ENCODE measurements at places on chromosomes 16 and 17.

GRCh38 chr17:49787884-49788477 lies 500 bp upstream of the KAT7 start:
- DNase-seq: peak; percentile 11

DNA sequence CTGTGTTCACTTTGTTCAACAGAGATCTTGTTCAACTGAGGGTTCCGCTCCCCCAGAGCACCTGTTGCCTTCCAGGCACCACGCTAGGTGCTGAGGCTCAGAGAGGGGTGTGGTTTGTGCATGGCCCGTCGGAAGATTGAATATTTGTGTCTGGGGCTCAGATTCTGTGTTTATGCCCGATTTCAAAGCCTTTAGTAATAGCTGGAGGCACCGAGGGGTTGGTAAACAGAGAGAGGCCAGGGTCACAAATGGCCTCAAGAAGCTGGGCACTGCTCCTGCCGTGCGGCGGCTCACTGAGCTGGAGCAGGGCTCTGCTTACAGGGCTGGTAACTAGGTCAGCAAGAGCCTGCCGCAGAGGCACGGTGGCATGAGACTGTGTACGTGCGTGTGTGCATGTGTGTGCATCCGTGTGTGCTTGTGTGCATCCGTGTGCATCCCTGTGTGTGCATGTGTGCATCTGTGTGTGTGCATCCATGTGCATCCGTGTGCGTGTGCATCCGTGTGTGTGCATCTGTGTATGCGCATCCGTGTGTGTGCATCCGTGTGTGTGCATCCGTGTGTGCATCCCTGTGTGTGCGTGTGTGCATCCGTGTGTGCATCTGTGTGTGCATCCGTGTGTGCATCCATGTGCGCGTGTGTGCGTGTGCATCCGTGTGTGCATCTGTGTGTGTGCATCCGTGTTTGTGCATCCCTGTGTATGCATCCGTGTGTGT lies 5.4 kb downstream of the ITGAE start:
- no peak for DNase-seq

DNA sequence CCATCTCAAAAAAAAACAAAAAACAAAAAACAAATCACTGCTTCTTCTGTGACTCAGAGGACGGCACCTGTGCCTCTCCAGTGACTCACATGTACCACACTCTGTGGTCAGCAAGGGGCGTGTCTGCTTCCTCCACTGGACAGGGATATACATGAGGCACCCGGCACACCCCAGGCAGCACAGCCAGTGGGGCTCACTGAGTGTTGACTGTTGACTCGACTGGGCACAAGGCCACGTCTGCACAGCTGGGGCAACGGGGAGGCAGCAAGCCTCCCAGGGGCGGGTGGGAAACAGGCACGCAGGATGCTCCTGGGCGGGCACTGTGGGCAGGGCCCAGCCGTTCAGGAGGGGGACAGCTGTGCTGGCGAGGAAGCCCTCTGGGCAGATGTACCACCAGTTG lies 64.1 kb downstream of the TIMM22 start:
- DNase-seq: no peak

GRCh38 chr16:80231888-80232287 lies 308.9 kb upstream of the DYNLRB2 start:
- DNase-seq: no peak

DNA sequence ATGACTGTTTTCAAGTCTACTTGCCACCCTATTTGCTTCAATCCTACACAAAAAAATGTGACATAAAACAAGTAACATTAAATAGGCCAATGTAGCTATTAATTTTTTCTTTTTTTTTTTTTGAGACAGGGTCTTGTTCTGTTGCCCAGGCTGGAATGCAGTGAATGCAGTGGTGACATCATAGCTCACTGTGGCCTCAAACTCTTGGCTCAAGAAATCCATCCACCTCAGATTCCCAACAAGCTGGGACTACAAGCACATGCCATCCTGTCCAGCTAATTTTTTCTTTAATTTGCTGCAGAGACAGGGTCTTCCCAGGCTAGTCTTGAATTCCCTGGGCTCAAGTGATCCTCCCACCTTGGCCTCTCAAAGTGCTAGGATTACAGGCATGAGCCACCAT lies 29.4 kb downstream of the ANKFY1 start:
- no peak for DNase-seq
